ENCODE measurements at places on chromosomes 16 and 17.

DNA sequence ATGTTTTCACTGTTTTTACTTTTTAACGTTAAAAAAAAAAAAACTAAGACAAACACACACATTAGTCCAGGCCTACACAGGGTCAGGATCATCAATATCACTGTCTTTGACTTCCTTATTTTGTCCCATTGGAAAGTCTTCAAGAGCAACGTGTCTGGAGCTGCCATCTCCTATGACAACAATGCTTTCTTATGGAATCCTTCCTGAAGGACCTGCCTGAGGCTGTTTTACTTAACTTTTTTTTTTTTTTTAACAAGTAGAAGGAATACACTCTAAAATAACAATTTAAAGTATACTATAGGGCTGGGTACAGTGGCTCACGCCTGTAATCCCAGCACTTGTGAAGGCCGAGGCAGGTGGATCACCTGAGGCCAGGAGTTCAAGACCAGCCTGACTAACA, 71.8 kb upstream of the BCAR1 start:
- no peak for DNase-seq

DNA sequence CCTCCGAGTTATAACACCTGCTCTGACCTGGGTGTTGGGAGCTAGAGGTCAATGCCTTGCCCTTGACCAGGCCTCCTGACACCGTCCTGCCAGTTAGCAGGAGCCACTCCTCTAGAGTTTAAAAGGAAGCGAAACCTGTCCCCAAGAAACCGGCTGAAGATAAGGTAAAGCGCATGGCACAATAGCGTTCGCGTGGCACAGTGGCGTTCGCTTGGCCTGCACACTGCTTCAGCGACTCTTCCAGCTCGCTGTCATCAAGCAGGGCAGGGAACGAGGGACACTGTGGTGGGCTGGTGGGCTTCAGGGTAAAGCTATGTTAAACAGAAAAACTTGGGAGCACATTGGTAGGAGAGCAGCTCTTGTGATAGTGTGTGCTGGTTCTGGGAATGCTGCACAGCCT, 28.2 kb upstream of the ETV4 start:
- no peak for DNase-seq

GRCh38 chr17:42584880-42585279, 7.4 kb upstream of the PSMC3IP start:
- DNase-seq: no peak

- no peak for DNase-seq
Measured at GRCh38 chr16:79390481-79391051, 210.0 kb downstream of the MAF start.

GRCh38 chr17:71115669-71115972, 946.3 kb downstream of the KCNJ2 start:
- peak; percentile 17 for DNase-seq

DNA sequence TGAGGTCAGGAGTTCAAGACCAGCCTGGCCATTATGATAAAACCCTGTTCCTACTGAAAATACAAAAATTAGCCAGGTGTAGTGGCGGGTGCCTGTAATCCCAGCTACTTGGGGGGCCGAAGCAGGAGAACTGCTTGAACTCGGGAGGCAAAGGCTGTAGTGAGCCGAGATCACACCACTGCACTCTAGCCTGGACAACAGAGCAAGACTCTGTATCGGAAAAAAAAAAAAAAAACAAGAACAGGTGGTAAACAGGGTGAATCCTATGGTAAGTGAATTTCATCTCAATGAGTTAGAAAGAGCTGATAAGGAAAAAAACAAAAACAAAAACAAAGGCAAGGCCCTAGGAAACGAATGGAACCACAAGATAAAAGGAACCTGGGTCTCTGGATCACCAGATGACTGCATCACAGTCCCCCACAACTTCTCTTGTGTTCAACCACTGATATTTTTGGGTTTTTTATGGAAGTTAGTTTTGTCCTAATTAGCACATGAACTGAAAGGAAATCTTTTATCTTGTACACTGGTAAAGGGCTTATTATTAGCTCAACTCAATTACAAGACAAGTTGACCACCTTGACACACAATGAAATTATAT, 21.0 kb downstream of the GLG1 start:
- no peak for DNase-seq

GRCh38 chr17:65328567-65328966, 191.4 kb downstream of the RGS9 start:
- no peak for DNase-seq

DNA sequence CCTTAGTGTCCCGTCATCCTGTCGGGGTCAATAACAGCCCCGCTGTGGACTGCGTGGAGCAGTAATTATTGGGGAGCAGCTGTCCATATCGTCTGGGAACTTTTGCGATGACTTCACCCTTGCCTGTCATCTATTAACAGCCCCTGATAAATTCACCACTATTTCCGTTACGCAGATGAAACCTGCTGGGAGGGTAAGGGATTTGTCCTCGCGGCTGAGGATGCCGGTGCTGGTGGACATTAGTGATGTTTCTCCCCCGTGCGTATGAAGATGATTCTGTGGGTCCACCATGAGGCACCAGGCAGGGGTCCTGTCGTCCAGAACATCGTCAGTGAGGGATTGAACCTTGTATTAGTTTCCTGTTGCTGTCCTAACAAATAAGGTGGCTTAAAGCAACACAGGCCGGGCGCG, 1.0 kb downstream of the FLYWCH2 start:
- DNase-seq: no peak

- no peak for DNase-seq
Measured at GRCh38 chr17:68221786-68222185, 26.1 kb upstream of the AMZ2 start.

DNA sequence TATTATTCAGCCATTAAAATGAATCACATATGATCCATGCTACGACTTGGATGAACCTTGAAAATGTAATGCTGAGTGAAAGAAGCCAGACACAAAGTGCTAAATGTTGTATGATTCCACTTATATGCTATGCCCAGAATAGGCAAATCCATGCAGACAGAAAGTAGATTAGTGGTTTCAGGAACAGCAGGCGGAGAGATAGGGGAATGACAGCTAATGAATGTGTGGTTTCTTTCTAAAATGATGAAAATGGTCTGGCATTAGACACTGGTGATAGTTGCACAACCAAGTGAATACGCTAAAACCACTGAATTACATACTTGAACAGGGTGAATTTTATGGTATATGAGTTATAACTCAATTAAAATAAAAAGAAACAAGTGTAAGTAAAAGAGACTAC, 121.8 kb upstream of the NOG start:
- no peak for DNase-seq

DNA sequence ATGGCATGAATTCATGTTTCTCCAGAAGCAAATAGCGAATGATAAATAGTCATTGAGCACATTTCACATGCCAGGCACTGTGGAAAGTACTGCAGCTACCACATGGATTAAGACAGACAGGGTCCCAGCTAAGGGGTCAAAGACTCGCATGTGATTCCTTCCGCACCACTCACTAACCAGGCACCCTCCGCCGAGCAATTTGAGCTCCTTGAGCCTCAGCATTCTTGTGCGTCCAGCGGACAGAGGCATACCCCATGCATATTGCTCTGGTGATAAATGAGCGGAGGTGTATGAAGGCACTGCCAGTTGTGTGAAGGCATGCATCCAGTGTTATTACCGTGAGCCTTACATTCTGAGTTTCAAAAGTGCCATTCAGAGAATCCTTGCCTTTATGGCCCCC, 358.7 kb downstream of the HS3ST4 start:
- no peak for DNase-seq

- no peak for DNase-seq
Measured at GRCh38 chr16:5619304-5619703, 521.7 kb upstream of the EEF2KMT start.

DNA sequence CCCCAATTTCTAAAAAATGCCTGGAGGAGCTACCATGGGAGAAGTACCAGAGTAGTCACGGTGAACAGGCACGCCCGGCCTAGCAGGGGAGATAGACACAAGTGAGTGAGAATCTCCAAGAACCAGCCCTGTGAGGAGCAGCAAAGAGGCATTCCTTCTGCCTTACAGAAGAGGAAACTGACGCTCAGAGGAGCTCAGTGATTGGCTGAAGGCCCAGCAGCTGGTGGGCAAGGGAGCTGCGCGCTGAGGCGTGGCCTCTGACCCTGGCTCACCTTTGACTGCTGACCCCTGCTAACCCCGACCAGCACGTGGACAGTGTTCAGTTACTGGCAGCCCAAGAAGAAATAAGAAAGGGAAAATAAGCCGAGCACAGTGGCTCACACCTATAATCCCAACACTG, 1.8 kb downstream of the C16orf96 start:
- no peak for DNase-seq

DNA sequence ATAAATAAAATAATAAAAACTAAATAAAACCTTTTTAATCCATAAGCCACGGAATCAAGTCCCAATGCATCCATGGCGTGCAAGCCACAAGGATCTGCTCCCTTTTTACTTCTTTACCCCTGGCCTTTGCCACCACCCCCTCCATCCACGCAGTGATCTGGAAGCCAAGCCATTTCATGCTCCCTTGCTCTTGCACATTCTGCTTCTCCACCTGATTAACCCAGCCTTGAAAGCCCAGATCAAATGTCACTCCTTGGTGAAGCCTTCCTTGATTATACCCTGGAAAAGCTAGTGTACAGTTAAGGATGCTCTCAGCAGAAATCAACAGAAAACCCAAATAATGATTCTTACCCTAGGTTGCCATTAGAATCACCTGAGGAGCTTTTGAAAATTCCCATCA, 9.9 kb downstream of the LRRC3C start:
- no peak for DNase-seq

- peak; percentile 14 for DNase-seq
Measured at GRCh38 chr17:51435641-51436091, 175.3 kb downstream of the UTP18 start.

DNA sequence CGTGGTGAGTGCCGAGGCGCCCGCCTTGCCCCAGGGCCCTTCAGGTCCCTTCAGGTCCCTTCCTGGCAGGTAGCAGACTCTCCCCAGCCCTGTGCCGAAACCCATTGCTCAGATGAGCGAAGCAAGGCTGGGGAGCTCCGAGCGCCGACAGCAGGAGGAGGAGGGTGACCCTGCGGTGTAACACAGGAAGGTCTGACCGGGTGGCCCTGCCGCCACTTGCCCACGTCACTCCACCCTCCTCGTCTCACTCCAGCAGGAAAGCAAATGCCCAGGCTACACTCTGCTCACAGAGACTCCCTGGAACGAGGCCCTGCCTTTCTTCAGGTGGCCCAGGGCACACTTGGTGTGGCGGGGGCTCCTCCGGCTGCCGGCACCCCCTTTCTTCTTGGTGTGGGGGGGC, 57.2 kb downstream of the ACTG1 start:
- DNase-seq: no peak

DNA sequence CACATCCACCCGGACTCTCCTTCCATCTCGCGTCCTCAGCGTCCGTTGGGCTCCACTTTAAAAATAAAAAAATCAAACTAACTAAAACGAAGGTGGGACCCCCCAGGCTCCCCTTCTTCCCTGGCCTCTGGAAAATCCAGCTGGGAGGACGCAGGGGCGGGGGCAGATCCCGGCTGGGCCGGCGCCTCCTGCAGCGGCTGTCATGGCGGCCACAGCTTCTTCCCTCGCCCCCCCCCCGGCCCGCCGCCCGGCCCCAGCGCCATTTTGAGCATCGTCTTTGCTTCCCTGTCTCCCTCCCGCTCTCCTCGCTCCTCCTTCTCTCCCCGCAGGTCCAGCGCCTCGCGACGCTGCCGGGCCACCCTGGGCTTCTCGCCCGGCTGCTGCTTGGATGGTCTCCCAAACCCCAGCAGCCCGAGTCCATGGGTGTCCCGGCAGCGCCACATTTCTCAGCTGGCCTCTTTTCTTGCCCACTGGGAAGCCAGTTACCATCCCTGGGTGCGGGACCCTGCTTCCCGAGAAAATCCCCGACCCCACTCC, 3.3 kb downstream of the HOXB2 start:
- DNase-seq: peak; percentile 87

DNA sequence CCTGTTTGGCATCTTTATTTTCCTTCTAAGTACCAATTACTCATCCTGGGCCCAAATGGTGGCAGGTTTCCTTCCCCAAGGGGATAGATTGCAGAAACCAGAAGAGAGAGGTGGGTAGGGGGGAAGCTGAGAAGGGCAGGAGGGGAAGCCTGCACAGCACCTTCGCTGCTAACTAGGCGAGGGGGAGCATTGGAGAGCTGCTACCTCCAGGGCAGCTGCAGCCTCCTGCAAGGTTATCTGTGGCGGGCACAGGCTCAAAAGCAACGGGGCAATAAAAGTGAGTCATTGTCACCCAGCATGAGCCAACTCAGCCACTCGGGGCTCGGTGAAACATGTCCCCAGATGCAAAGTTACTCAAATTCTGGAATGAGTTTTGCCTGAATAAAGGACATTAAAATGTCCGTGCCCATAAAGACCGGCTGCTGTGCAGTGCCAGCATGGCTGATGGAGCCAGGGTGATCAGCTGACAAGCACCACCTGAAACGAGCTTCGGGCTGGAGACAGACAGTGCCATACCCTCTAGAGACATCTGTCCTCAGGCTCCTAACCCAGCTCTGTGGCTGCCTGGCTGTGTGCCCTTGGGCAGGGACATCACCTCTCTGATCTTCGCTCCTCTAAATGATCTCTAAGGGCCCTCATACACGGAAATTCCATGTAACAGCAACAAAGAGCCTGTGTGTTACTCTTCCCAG, 68.1 kb upstream of the GRIN2A start:
- DNase-seq: no peak

DNA sequence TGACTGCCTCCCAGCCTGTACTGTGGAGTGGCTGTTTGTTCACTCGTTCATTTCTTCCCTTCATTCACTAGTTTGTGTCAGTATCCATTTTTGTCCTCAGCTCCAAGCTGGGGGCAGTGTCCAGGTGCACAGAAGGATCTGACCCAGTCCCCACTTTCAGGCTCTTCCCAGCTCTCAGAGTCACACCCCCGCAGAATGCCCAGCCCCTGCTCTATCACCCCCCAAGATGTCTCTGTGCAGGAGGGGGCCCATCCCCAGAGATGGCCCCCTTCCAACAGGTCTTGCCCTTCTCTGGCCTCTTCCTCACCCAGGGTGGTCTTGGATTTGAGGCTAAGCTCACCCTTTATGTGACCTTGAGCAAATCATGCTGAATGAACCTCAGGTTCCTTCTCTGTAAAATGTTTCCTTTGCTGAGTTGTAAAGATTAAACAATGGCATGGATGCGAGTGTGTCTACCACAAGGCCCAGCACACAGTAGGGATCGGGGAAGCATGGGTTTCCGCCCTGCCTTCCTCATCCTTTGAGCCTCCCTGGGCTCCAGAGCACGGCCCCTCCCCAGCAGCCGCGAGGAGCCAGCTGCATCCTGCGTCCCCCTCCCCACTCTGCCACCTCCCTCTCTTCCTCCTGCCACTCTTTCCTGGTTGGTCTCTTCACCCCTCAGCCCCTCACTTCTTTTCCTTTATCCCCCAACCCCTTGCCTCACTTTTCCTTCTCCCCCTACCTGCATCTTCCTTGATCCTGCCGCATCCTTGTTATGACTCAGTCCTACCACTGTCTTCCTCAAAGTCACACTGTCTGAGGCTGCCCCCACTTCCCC, 2.8 kb downstream of the FBXL19 start:
- no peak for DNase-seq

- peak; percentile 51 for DNase-seq
Measured at GRCh38 chr16:55832773-55833691, at the start of gene CES1. TSS of gene CES1 (minus strand) at chr16:55833096. CDS start at chr16:55833055, 41 bp downstream.

- DNase-seq: no peak
Measured at GRCh38 chr17:80153004-80153403, 6.1 kb upstream of the EIF4A3 start.
